ENCODE measurements at places on chromosomes 3 and 15. TPM values are rescaled to one million over a fixed set of nuclear protein-coding genes. Genes with fewer than 3 reads are reported as not detected.

Gene SCG5
- 26.1 TPM for total RNA-seq

- no peak overlapping the region for H3K4me3 ChIP-seq
- no peaks in the 10 kb centered on the region for H3K36me3 ChIP-seq
- no peak overlapping the region for H3K27ac ChIP-seq
- peaks cover 3% of the 10 kb centered on the region for H3K4me1 ChIP-seq
- H3K27me3 ChIP-seq = peaks cover 36% of the 10 kb centered on the region
Observed at GRCh38 chr3:69692761-69693160, 46.5 kb upstream of the MITF start.

- no peaks in the 10 kb centered on the region for H3K36me3 ChIP-seq
- H3K27ac ChIP-seq = no peak overlapping the region
- no peaks in the 10 kb centered on the region for H3K27me3 ChIP-seq
Observed at GRCh38 chr3:182440101-182440500, 353.2 kb upstream of the ATP11B start.

- peaks cover 16% of the 10 kb centered on the region for H3K36me3 ChIP-seq
- H3K27ac ChIP-seq = peak overlapping the region; percentile 43
- H3K27me3 ChIP-seq = no peaks in the 10 kb centered on the region
Observed at GRCh38 chr3:47825590-47825989, 22.7 kb downstream of the DHX30 start.

Gene MST1R
- not detected for total RNA-seq

GRCh38 chr15:74525309-74525708 is 15.7 kb upstream of the ARID3B start:
- H3K27me3 ChIP-seq = no peaks in the 10 kb centered on the region
- peak overlapping the region; percentile 28 for H3K27ac ChIP-seq
- peak; percentile 24 for DNase-seq
- H3K4me3 ChIP-seq = no peak overlapping the region
- H3K36me3 ChIP-seq = no peaks in the 10 kb centered on the region

GRCh38 chr3:66354001-66354400 is 133.2 kb downstream of the SLC25A26 start:
- no peaks in the 10 kb centered on the region for H3K27me3 ChIP-seq
- peaks cover 12% of the 10 kb centered on the region for H3K4me1 ChIP-seq
- H3K27ac ChIP-seq = no peak overlapping the region

GRCh38 chr3:156547637-156548036 is 7.3 kb downstream of the SSR3 start:
- no peak overlapping the region for H3K4me3 ChIP-seq
- H3K4me1 ChIP-seq = peaks cover 79% of the 10 kb centered on the region
- peaks cover 88% of the 10 kb centered on the region for H3K36me3 ChIP-seq
- peak overlapping the region; percentile 98 for H3K27ac ChIP-seq
- H3K27me3 ChIP-seq = no peaks in the 10 kb centered on the region

GRCh38 chr15:73908030-73908821 is 18.0 kb upstream of the LOXL1 start:
- peaks cover 8% of the 10 kb centered on the region for H3K4me1 ChIP-seq
- H3K4me3 ChIP-seq = no peak overlapping the region
- no peaks in the 10 kb centered on the region for H3K27me3 ChIP-seq
- peak; percentile 87 for DNase-seq
- no peaks in the 10 kb centered on the region for H3K36me3 ChIP-seq

Gene C3orf18
- total RNA-seq = 36.8 TPM

- H3K27ac ChIP-seq = no peak overlapping the region
- no peak for DNase-seq
- no peak overlapping the region for H3K4me3 ChIP-seq
Observed at GRCh38 chr15:64127521-64128270, 23.8 kb upstream of the SNX22 start.

GRCh38 chr3:149781741-149782140 is 10.6 kb downstream of the ANKUB1 start:
- H3K4me3 ChIP-seq = no peak overlapping the region
- H3K4me1 ChIP-seq = peaks cover 22% of the 10 kb centered on the region
- H3K27ac ChIP-seq = no peak overlapping the region
- no peaks in the 10 kb centered on the region for H3K36me3 ChIP-seq
- no peaks in the 10 kb centered on the region for H3K27me3 ChIP-seq
- DNase-seq = no peak

Gene LRRIQ4
- total RNA-seq = not detected

DNA sequence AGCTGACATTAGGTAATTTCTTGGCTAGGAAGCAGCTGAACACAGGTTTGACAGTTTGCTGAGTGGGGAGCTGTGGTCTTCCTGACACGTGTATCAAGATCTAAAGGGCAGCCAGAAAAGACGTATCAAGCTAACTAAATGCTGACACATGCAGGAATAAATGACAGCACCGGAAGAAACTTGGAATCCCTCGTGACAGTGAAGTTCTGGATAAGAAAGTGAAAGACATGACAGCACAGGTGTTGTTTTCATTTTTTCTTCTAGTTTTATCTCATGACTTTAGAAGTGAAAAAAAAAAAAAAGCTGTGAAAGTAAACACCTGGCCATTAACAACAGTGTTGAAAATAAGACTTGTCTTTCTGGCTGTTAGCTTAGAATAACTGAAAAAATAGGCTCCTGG is 48.7 kb downstream of the FGF7 start:
- no peak for DNase-seq
- no peaks in the 10 kb centered on the region for H3K27me3 ChIP-seq
- H3K27ac ChIP-seq = peak overlapping the region; percentile 40
- H3K4me3 ChIP-seq = no peak overlapping the region
- H3K36me3 ChIP-seq = peaks cover 38% of the 10 kb centered on the region

DNA sequence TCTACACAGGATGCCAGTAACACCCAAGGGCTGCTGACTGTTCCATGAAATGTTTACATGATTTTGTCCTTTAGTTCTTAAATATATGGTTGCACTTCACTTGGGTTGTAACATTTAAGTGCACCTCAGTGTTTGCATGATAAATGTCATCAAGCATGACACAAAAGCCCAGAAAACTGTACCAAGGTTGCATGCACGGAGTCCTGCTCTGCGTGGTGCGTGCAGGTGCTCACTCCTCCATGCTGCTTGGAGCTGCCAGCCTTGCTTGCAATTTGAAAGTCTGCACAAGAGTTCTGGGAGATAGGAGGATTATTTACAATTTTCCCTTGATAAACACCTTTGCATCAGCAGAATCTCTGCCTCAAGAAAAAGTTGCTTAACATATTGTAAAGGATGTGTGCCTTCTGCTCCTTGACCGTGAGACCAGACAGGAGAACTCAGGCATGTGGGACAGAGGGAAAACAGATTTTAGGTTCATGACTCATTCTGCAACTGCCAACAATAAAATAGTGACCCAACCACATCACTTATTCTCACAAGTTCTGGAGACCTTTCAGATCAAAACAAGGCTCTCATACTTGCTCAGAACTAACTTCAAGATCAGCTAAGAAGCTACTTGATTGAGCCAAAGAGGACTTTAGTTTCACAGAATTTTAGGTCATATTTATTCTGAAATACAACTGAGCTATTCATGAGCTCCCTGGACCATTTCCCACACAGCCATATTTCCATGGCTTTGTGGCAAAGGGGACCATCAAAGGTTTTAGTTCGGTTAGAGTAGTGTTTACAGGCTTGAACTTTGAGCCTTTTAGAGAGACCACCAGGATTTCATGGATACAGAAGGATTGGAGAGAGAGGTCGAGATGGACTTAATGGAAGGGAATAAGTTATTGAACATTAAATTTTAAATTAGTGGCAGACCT is 128.4 kb upstream of the ZBED2 start:
- DNase-seq = peak; percentile 82
- H3K27ac ChIP-seq = peak overlapping the region; percentile 35
- H3K27me3 ChIP-seq = no peaks in the 10 kb centered on the region
- H3K36me3 ChIP-seq = no peaks in the 10 kb centered on the region

GRCh38 chr15:51973775-51974174 is 2.2 kb upstream of the LEO1 start:
- peaks cover 8% of the 10 kb centered on the region for H3K4me1 ChIP-seq
- DNase-seq = no peak
- no peaks in the 10 kb centered on the region for H3K27me3 ChIP-seq
- H3K27ac ChIP-seq = no peak overlapping the region
- no peaks in the 10 kb centered on the region for H3K36me3 ChIP-seq
- no peak overlapping the region for H3K4me3 ChIP-seq

DNA sequence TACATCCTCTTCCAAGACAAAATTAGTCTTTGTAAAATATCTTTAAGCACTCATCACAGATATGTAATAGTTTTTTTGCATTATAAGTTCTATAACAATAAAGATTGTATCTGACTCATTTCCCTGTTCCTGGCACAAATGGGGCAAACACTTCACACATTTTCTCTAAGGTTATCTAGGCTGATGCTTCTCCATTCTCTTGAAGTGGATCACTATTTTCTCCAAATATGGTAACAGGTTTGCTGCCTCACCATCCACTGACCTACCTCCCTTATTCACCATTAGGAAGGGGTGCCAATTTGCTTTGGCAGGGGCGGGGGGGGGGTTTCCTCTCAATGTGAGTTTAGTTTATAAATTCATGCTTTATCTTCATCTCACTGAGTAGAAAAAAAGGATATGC is 767.7 kb upstream of the LMCD1 start:
- H3K4me3 ChIP-seq = no peak overlapping the region
- H3K36me3 ChIP-seq = no peaks in the 10 kb centered on the region

- H3K27ac ChIP-seq = peak overlapping the region; percentile 69
- peak; percentile 59 for DNase-seq
- H3K4me1 ChIP-seq = peaks cover 63% of the 10 kb centered on the region
- H3K27me3 ChIP-seq = no peaks in the 10 kb centered on the region
- no peaks in the 10 kb centered on the region for H3K36me3 ChIP-seq
- H3K4me3 ChIP-seq = no peak overlapping the region
Observed at GRCh38 chr3:30286811-30287210, 319.6 kb upstream of the TGFBR2 start.

DNA sequence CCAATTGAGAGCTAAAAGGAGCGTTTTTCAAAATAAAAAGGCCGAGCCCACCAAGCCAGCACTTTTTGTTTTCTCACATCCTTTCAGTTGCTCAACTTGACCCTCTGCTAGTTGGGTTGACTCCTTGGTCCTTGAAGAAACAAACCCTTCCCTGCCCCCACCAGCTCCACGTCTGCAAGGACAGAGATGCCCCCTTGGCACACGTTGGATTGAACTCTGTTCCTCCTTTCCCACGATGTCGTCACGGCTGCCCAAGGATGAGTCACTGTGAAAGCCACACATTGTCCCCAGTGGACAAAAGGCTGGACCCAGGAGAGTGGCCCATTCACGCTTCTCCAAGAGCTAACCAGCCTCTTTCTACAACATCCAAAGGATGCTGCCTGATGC is 43.0 kb upstream of the SPATA12 start:
- H3K27me3 ChIP-seq = no peaks in the 10 kb centered on the region
- no peak overlapping the region for H3K27ac ChIP-seq
- no peak for DNase-seq
- no peaks in the 10 kb centered on the region for H3K36me3 ChIP-seq
- H3K4me3 ChIP-seq = no peak overlapping the region

DNA sequence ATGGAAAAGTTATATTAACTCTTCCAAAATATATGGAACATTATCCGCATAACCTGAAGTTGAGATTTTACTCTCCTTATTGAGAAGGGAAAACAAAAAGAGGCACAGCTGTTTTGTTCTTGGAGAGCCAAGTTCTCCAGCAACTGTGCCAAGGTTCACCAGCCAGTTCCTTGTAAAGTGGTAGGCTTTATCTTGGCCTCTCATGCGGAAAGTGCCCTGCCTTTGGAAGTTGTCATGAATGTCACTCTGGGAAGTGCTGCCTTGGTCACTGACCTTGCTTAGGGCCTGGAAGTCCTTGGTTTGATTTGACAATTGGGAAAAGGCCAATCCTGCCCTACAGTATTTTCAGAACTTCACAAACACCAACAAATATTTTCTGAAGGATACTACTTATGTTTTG is 44.2 kb upstream of the THRB start:
- no peaks in the 10 kb centered on the region for H3K36me3 ChIP-seq
- H3K27me3 ChIP-seq = no peaks in the 10 kb centered on the region
- no peak for DNase-seq

DNA sequence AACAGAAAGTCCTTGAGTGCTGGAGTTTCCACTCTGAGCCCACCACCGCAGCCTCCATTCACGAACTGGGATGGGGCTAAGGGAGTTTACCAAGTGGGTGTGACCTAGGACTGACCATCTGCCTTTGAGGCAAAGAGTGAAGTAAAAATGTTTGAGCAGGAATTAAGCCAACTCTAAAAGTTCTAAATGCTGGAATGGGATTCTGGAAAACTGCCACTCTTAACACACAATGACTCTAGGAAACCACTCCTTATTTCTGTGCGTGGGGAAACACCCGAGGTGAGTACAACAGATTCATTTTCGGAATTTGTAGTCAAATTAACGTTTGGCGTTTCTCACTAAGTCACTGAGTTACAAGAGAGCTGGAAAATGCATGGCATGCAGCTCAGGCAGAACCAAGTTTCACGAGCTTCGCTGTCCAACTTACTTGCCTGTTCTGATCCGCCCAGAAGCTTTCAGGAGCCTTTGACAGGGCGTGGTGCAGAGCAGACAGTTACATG is 31.6 kb downstream of the ISL2 start:
- DNase-seq = no peak
- H3K4me1 ChIP-seq = no peaks in the 10 kb centered on the region
- H3K4me3 ChIP-seq = no peak overlapping the region
- H3K36me3 ChIP-seq = no peaks in the 10 kb centered on the region
- no peak overlapping the region for H3K27ac ChIP-seq

DNA sequence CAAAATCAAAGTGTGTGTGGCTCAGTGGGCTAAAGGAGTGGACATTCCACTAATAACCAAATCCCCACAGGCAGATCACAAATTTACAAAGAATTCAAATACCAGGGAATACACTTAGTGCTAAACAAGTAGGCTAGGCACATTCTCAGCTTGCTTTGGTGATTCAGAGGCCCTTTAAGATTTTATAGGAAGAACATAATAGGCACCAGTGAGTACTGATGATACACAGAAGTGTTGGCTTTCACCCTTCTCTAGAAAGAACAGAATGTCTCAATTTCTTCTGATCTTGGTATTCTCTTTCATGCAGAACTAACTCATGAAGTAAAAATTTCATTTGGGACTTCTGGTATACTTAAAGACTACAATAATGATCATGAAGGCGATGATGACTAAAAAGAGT is 55.0 kb downstream of the POLR2M start:
- H3K4me1 ChIP-seq = no peaks in the 10 kb centered on the region
- no peak overlapping the region for H3K27ac ChIP-seq
- no peak overlapping the region for H3K4me3 ChIP-seq
- H3K36me3 ChIP-seq = no peaks in the 10 kb centered on the region
- peak; percentile 29 for DNase-seq

- H3K27me3 ChIP-seq = no peaks in the 10 kb centered on the region
- H3K27ac ChIP-seq = no peak overlapping the region
- H3K36me3 ChIP-seq = no peaks in the 10 kb centered on the region
- H3K4me3 ChIP-seq = no peak overlapping the region
- DNase-seq = no peak
- peaks cover 15% of the 10 kb centered on the region for H3K4me1 ChIP-seq
Observed at GRCh38 chr15:58077427-58077826, 11.9 kb upstream of the ALDH1A2 start.
